ENCODE measurements at places on chromosomes 16 and 17. TPM values are rescaled to one million over a fixed set of nuclear protein-coding genes. Genes with fewer than 3 reads are reported as not detected.
A peak's percentile ranks its signal among the peaks of the same experiment; 100 is the strongest.

The CDH8 gene
- total RNA-seq = not detected

DNA sequence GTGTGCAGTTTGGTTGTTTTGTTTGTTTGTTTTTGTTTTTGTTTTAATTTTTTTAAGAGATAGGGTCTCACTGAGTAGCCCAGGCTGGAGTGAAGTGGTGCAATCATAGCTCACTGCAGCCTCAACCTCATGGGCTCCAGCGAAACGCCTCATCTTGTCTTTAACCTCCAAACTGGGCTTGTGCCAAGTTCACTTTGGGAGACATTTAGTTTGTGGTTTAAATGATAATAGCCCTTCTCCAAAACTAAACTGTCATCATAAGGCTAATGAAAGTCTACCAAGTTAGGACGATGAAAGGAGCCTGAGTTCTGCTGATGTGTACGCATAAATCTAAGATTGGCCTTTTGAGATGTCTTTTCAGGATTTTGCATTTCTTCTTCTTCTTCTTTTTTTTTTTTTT lies 6.5 kb upstream of the CARD14 start:
- no peaks in the 10 kb centered on the region for H3K36me3 ChIP-seq
- H3K27ac ChIP-seq = no peak overlapping the region
- no peak for DNase-seq
- H3K27me3 ChIP-seq = peaks cover 18% of the 10 kb centered on the region

The PDIA2 gene
- total RNA-seq = not detected

- no peaks in the 10 kb centered on the region for H3K27me3 ChIP-seq
- peaks cover 10% of the 10 kb centered on the region for H3K4me1 ChIP-seq
- no peak overlapping the region for H3K4me3 ChIP-seq
- H3K27ac ChIP-seq = no peak overlapping the region
- H3K36me3 ChIP-seq = peaks cover 1% of the 10 kb centered on the region
Measured at GRCh38 chr17:2264067-2264860, 39.3 kb downstream of the SMG6 start.

DNA sequence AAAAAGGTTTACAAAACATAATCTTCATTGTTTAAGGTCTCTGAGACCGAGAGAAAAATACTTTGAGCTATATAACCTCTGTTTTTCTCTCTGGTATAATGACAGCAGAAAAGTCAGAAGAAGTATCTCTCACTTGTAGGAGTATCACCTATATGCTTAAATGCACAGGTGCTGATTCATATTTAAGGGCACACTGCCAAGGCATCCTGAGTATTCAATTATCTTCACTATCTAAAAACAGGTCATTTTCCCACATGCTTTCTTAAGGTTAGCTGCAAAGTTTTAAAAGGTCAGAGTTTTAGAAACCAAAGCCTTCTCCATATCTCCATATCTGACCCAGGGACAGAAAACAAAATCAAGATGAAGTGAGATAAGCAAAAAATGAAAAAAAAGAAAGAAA lies 99.3 kb upstream of the C17orf78 start:
- no peak overlapping the region for H3K4me3 ChIP-seq
- H3K36me3 ChIP-seq = peaks cover 2% of the 10 kb centered on the region
- DNase-seq = peak; percentile 9
- no peaks in the 10 kb centered on the region for H3K4me1 ChIP-seq

DNA sequence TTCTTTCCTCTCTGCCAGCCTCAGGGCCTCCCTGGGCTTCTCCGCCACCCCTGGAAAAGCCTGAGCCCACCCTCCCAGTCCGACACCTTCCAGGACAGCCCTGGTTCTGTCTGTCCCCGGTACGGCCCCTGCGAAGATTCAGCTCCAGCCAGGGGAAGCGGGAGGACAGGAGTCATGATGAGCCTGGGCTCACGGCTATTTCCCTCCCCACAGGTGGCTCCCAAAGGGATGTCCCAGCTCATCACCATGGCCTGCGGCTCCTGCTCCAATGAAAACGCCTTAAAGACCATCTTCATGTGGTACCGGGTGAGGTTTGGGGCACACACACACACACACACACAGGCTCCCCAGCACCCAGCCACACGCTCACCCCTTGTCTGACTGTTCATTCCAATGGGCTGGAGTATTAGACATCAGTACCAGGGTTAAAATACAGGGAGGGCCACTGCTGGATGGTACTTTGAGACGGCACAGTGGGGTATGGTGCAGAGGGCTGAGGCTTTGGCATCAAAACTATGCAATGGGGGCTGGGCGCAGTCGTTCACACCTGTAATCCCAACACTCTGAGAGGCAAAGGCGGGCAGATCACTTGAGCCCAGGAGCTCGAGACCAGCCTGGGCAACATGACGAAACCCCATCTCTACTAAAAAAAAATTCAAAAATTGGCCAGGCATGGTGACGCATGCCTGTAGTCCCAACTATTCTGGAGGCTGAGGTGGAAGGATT lies 32.8 kb downstream of the TMEM186 start:
- no peak overlapping the region for H3K4me3 ChIP-seq
- no peaks in the 10 kb centered on the region for H3K4me1 ChIP-seq
- H3K27ac ChIP-seq = no peak overlapping the region
- DNase-seq = no peak

The KRTAP1-1 gene
- 0.83 TPM for total RNA-seq

The MYH13 gene
- total RNA-seq = not detected

DNA sequence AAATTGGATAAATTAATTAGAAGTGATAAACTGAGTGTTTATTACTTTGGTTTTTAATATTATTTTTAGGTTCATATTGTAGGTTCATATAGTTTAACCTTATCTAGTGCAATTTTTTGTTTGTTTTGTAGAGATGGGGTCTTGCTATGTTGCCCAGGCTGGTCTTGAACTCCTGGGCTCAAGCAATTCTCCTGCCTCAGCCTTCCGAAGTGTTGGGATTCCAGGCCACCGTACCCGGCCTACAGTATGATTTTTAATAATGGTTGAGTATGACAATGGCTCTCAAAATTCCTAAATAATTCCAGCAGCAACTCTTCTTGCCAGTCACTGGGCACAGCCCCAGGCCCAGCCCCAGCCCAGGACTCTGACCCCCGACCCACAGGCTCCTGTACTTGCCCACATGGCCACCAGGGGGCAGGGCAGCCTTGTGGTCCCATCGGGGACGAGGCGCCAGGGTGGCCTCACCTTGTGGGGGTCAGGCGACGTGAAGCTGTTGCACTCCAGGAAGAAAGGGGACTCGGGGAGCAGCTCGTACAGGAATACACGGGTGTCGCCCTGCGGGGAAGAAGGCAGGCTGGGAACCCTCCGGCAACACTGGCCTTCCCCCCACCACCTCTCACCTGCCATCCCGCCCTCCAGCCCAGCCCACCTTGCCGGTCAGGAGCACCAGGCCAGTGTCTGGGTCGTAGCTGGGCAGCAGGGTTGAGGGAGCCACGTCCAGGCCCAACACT lies 7.9 kb upstream of the PAM16 start:
- no peak overlapping the region for H3K4me3 ChIP-seq
- H3K36me3 ChIP-seq = peaks cover 4% of the 10 kb centered on the region
- H3K4me1 ChIP-seq = peaks cover 1% of the 10 kb centered on the region
- H3K27me3 ChIP-seq = no peaks in the 10 kb centered on the region

DNA sequence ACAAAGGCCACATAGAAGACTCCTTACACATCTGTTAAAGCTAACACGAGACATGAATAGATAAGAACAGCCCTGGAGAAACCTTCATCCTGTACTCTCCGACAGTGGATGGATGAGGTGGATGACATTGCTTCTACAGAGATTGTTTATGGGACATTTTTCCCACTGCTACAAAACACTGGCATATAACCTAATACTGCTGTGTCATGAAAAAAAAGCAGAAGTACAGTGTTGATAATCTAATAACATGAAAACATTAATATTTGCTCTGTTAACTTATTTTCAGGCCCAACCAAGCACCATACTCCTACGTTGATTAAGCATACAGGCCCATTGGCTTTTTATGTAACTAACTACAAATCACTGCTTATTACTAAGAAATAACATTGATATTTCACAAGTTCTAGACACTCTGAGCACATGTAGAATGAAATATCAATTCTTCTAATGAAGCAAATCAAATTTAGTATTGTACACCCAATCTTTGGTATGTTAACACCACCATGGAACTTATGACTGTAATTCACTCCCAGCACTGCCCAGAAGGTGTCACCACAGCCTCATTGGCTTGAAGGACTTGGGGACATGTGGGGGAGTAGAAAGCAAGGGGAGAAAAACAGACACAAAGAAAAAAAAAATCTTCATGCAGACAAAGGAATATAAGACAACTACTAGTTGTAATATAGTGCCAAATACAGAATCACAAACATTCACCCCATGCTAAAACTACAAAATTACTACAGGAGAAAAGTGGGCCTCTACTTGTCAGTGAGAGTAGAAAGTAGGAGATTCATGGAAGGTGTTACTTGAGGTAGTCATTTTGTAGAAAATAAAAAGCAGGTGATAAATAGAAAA lies 330.0 kb upstream of the PMFBP1 start:
- H3K27ac ChIP-seq = no peak overlapping the region
- no peak overlapping the region for H3K4me3 ChIP-seq
- H3K36me3 ChIP-seq = no peaks in the 10 kb centered on the region
- DNase-seq = peak; percentile 79
- no peaks in the 10 kb centered on the region for H3K27me3 ChIP-seq
- H3K4me1 ChIP-seq = no peaks in the 10 kb centered on the region

The CHD3 gene
- total RNA-seq = 78.1 TPM

GRCh38 chr16:84291226-84291625 lies 3.5 kb upstream of the WFDC1 start:
- DNase-seq = no peak
- H3K27me3 ChIP-seq = no peaks in the 10 kb centered on the region
- no peaks in the 10 kb centered on the region for H3K36me3 ChIP-seq
- H3K27ac ChIP-seq = 0 out of 2 replicates have a peak overlapping the region, but pooled peaks have one; percentile 4

DNA sequence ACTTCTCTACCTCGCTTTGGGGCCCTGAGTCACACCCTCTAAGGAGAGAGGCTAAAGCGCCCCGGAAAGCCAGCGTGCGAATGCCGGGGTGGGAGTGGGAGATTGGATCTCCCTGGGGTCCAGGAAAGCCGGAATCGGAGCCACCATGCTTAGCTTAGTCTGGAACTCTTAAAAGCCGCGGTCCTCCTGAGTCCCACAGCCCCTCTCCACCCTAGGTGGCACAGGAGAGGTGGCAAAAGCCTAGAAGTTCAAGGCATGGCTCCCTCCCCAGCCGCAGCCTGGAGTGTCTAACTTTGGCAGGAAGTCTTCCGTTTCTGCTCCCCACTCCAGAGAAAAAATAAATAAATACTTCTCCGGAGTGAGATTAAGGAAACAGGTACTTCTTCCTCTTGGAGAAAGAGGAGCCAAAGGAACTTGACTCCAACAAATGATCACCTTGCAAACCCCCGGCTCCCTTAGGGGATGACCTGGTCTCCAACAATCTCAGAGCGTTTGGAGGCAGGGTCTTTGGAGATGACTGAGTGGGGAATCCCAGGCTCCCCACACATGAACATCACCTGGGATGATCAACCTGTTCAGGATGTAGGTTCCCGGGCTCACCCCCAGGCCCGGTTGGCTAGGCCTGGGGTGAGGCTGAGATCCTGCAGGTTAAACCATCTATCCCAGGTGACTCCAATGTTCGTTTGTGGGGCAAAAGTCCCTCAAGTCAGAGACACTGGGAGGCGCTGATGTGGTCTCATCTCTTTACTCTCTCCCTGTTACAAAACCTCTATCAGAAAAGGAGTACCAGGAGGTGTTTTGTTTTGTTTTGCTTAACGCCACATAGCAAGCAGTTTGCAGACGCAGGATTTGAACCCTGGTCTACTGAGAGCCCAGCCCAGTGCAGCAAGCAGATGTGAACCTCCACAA lies 2.9 kb downstream of the CIITA start:
- DNase-seq = no peak
- H3K27me3 ChIP-seq = peaks cover 49% of the 10 kb centered on the region
- no peaks in the 10 kb centered on the region for H3K36me3 ChIP-seq
- H3K4me1 ChIP-seq = no peaks in the 10 kb centered on the region

- H3K36me3 ChIP-seq = no peaks in the 10 kb centered on the region
- H3K27me3 ChIP-seq = peaks cover 70% of the 10 kb centered on the region
Measured at GRCh38 chr16:57677622-57678369, 9.7 kb downstream of the ADGRG3 start.

The MT4 gene
- total RNA-seq = not detected

DNA sequence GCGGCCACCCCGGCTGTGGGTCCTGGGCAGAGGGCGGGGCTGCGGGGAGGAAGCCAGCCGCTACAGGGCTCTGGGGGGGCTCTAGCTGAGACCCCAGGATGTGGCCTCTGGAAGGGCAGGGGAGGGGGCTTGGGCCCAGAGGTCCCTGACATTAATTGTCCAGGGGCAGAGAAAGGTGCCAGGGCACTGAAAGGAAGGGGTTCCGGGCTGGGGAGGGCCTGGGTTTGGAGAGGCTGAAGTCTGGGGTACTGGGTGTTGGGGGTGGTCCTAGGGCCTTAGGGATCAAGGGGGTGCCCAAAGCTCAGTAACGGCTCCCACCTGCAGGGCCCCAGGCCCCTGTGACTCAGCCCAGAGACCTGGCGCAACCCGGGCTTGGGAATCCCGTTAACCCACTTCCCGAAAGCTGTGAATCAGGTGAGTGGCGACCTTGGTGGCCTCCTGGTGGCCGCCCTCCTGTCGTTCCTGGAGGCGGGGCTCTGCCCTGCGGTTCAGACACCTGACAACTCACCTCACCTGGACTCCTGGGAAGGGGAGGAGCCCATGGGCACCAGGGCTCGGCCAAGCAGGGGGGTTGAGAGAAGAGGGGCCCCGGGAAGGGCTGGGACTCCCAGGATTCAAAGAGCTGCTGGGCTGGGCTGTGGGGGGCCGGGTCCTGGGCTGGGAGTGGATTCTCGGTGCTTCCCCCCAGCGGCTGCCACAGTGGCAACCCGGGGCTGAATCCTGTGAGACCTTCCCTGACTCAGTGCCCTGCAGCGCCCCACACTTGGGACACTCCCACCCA lies 465 bp upstream of the PRSS22 start:
- H3K27me3 ChIP-seq = peaks cover 21% of the 10 kb centered on the region
- no peak overlapping the region for H3K27ac ChIP-seq
- DNase-seq = no peak
- no peak overlapping the region for H3K4me3 ChIP-seq
- no peaks in the 10 kb centered on the region for H3K36me3 ChIP-seq

DNA sequence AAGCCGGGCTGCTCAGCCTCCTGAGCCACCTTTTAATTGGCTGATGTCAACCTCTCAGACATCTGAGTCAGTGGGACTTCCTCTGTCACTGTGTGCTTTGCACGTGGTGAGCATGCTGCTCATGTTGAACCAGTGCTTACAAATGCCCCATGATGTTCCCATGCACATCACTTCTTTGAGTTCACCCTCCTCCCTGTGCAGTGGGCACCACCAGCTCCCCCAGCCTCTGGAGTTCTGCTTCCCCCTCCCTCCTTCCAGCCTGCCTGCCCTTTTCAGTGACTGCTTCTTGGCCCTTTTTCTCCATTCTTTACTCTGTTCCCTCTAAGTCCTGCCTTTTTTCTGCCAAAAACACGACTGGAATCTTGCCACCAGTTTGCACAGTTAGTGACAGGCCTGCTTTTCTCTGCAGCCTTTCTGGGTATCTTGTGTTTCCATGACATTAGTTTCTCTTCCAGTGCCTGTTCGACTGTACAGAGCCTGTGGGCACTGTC lies 41.6 kb downstream of the USP10 start:
- no peak overlapping the region for H3K4me3 ChIP-seq
- DNase-seq = peak; percentile 69

- no peak overlapping the region for H3K27ac ChIP-seq
- DNase-seq = no peak
- H3K36me3 ChIP-seq = no peaks in the 10 kb centered on the region
Measured at GRCh38 chr16:54239456-54239855, 47.1 kb downstream of the IRX3 start.
